Kidney (tissue), 22 donors: ENCODE measurements at places on chromosomes 16 and 17. TPM values are rescaled to one million over a fixed set of nuclear protein-coding genes. Genes with fewer than 3 reads are reported as not detected.

DNA sequence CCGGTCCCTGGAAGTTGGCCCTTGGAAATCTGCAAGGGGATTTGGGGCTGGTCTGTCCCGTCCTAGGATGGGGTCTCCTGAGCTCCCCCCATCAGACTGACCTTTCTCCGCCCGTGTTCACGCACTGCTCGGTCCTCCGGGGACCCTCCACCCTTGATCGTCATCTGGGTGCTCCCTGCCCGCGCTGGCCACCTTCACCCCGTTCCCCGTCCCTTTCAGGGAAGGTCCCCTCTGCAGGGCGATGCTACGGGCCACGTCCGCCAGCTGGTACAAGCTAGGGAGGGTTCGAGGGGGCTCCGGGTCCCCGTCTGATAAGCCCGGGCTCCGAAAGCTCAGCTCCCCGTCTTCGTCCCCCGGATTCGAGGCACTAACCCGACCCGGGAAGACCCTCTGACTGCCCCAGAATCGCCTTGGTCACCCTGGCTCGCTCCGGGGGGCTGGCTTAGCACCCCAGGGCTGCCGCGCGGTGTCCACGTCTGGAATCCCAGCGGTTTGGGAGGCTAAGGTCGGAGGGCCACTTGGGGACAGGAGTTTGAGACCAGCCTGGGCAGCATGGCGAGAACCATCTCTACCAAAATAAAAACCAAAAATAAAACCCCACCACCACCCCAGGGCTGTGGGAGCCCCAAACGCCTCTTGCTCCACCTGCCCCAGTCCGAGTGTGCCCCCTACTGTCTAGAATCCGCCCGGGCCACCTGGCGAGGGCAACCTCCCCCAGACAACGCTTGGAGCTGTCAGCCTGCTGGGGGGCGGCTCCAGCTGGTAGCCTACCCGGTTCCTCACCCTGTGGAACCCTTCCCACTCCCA, 1.1 kb upstream of the SLC43A2 start:
- H3K27me3 ChIP-seq: no peaks in the 10 kb centered on the region
- H3K36me3 ChIP-seq: no peaks in the 10 kb centered on the region
- H3K4me1 ChIP-seq: peaks cover 14% of the 10 kb centered on the region
- peak overlapping the region; percentile 39 for H3K4me3 ChIP-seq
- peak overlapping the region; percentile 93 for H3K27ac ChIP-seq

DNA sequence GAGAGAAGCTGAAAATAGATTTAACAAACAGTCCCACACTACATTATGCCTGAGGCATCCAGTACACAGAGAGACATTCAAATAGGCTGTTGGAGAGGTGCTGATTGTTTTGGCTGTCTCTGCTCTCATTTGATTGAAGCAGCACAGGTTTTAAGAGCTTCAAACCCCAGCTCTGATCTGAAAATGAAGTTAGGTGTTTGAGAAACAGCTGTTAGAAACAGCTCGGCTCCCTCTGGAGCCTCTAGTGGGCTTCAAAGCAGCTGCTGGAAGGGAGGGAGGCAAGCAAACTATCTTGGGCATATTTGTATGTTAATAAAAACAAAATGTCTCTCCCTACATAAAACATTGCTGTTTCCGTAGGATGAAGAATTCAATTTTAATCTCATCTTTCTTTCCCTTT, 607.3 kb upstream of the GOT2 start:
- no peak overlapping the region for H3K4me3 ChIP-seq
- H3K27me3 ChIP-seq: no peaks in the 10 kb centered on the region
- no peak overlapping the region for H3K27ac ChIP-seq
- DNase-seq: no peak

- H3K27ac ChIP-seq: no peak overlapping the region
- no peak for DNase-seq
- no peak overlapping the region for H3K4me3 ChIP-seq
- no peaks in the 10 kb centered on the region for H3K4me1 ChIP-seq
- H3K27me3 ChIP-seq: peaks cover 6% of the 10 kb centered on the region
Measured at GRCh38 chr17:74919440-74920305, 3.4 kb downstream of the USH1G start.

DNA sequence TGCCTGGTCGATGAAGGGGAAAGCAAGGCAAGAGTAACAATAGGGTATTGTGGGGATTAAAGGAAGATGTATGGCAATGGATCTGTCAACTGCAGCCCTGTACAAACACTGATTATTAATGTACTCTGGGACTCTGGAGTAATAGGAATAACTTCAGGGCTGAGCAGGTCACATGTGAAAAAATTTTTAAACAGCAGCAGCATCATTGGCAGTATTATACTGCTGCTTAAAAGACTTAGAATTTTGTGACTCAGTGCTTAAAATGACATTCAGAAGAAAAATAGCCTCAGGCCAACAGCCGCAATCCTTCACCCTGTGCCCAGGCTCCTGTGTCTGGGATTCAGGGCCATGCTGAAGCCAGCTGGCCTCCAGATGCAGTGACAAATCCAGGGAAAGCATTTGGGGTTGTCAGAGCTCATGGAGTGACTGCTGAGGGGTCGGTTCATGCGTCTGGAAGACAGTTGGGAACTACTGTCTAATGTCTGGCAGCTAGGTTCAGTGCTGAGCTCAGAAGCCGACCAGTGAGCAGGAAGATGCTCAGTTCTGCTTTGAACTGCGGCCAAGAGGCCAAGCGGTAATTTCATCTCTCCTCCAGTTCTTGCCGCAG, 22.2 kb downstream of the TEX2 start:
- no peak overlapping the region for H3K4me3 ChIP-seq
- H3K27ac ChIP-seq: peak overlapping the region; percentile 34
- peaks cover 6% of the 10 kb centered on the region for H3K4me1 ChIP-seq
- DNase-seq: peak; percentile 50
- no peaks in the 10 kb centered on the region for H3K27me3 ChIP-seq
- H3K36me3 ChIP-seq: no peaks in the 10 kb centered on the region

DNA sequence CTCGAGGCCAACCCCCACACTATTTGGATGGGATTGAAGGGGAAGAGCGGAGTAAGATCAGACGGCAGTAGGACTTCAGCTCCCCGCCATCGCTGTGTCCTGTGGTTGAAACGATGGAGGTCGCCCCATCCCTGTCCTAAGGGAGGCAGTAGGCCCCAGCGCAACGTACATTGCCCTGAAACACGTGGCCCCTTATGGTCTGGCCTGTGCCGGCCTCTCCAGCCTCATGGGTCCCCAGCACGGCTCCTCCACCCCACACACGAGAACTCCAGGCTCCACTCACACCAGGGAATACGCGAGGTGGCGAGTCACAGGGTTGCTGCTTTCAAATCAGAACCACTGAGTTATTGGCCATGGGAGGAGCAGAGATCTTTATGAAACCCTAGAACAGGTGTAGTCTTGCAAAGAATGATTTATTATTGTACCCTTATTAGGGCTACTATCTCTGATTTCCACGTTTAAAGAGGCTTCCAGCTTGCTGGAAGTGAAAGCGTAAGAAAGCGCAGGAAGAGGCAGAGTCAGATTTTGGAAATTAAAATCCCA, 669 bp upstream of the DCTPP1 start:
- H3K36me3 ChIP-seq: no peaks in the 10 kb centered on the region
- peak overlapping the region; percentile 51 for H3K27ac ChIP-seq
- no peaks in the 10 kb centered on the region for H3K27me3 ChIP-seq
- peaks cover 12% of the 10 kb centered on the region for H3K4me1 ChIP-seq
- peak overlapping the region; percentile 49 for H3K4me3 ChIP-seq

- peak; percentile 70 for DNase-seq
- H3K36me3 ChIP-seq: no peaks in the 10 kb centered on the region
- H3K27ac ChIP-seq: peak overlapping the region; percentile 78
- H3K4me1 ChIP-seq: peaks cover 9% of the 10 kb centered on the region
Measured at GRCh38 chr17:64343833-64344637, 46.6 kb downstream of the PECAM1 start.

DNA sequence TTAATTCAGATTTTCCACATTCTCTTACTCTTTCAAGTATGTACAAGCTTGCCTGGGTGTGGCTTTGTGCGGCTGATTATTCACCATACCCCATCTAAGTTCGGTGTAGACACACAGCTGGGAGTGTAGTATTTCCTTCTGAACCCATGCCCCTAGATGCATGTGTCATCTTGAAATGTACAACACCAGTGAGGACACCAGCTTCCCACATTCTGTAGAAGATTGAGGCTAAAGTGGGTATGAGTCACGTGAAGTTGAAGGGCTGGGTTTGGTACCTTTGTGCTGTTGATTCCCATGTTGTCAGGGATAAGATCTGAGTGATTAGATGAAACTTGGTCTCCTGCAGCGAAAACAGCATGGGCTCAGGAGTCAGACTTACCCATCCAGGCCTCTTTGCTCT, 14.6 kb upstream of the DHX8 start:
- H3K4me1 ChIP-seq: peaks cover 9% of the 10 kb centered on the region
- no peaks in the 10 kb centered on the region for H3K36me3 ChIP-seq
- H3K4me3 ChIP-seq: no peak overlapping the region
- no peak for DNase-seq

DNA sequence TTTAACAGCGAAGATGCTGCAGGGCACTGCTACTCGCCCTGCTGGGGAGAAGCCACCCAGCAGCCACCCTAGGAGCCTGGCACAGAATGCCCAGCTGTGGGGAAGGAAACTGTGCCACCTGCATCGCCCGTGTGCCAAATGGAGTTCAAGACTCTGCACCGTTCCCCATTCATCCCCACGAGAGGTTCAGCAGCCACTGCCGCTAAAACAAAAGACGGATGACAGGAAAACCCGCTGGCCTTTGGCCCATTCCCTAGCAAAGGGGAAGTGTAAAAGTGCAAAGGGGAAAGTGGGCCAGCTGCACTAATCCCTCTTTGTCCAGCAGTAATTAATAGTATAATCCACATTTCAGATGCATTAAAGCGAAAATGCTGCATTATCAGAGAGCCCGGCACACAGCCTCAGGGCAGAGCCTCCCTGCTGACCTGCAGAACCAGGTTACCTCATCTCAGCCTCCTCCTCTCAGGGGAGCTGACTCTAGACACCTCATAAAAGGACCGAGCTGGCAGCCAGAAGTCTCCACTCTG, 37.7 kb downstream of the ZFHX3 start:
- no peaks in the 10 kb centered on the region for H3K27me3 ChIP-seq
- DNase-seq: no peak
- no peaks in the 10 kb centered on the region for H3K4me1 ChIP-seq

GRCh38 chr17:65667656-65668055, 106.2 kb upstream of the AXIN2 start:
- DNase-seq: no peak
- H3K4me1 ChIP-seq: no peaks in the 10 kb centered on the region
- no peaks in the 10 kb centered on the region for H3K36me3 ChIP-seq
- no peaks in the 10 kb centered on the region for H3K27me3 ChIP-seq
- H3K4me3 ChIP-seq: no peak overlapping the region

GRCh38 chr16:54923988-54924387, 6.7 kb upstream of the IRX5 start:
- H3K27me3 ChIP-seq: peaks cover 36% of the 10 kb centered on the region
- DNase-seq: no peak
- no peaks in the 10 kb centered on the region for H3K4me1 ChIP-seq
- no peak overlapping the region for H3K27ac ChIP-seq
- no peak overlapping the region for H3K4me3 ChIP-seq

DNA sequence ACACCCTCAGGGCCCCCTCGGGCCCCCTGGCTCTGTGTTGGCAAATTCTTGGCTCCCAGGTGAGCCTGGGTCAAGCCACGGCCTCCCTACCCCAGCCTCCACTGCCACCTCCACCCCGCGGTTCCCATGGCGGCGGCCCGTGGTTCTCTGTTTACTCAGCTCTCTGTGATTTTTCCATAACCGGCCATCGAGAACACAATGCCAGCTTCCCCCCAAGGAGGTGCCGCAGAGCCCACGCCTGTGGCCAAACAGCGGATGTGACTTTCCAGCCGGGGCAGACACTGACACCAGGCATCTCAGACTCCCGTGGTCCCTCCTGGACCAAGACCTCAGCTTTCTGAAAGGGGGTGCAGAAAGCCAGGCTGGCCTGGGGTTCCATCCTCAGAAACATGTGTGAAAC, 21.6 kb upstream of the ATP2A3 start:
- H3K27ac ChIP-seq: peak overlapping the region; percentile 28
- no peak for DNase-seq
- H3K27me3 ChIP-seq: no peaks in the 10 kb centered on the region
- H3K36me3 ChIP-seq: no peaks in the 10 kb centered on the region

GRCh38 chr16:85564277-85565051, 48.7 kb upstream of the GSE1 start:
- peak overlapping the region; percentile 37 for H3K4me3 ChIP-seq
- peak overlapping the region; percentile 84 for H3K27ac ChIP-seq
- no peak for DNase-seq
- H3K36me3 ChIP-seq: no peaks in the 10 kb centered on the region
- H3K27me3 ChIP-seq: no peaks in the 10 kb centered on the region
- H3K4me1 ChIP-seq: peaks cover 56% of the 10 kb centered on the region

- no peak for DNase-seq
- H3K27ac ChIP-seq: no peak overlapping the region
- no peaks in the 10 kb centered on the region for H3K4me1 ChIP-seq
- no peak overlapping the region for H3K4me3 ChIP-seq
- H3K27me3 ChIP-seq: no peaks in the 10 kb centered on the region
- H3K36me3 ChIP-seq: no peaks in the 10 kb centered on the region
Measured at GRCh38 chr17:72492941-72493340, 372.1 kb downstream of the SOX9 start.

GRCh38 chr17:46121165-46121764, 72.0 kb downstream of the KANSL1 start:
- no peaks in the 10 kb centered on the region for H3K36me3 ChIP-seq
- H3K4me3 ChIP-seq: no peak overlapping the region
- H3K27ac ChIP-seq: no peak overlapping the region

DNA sequence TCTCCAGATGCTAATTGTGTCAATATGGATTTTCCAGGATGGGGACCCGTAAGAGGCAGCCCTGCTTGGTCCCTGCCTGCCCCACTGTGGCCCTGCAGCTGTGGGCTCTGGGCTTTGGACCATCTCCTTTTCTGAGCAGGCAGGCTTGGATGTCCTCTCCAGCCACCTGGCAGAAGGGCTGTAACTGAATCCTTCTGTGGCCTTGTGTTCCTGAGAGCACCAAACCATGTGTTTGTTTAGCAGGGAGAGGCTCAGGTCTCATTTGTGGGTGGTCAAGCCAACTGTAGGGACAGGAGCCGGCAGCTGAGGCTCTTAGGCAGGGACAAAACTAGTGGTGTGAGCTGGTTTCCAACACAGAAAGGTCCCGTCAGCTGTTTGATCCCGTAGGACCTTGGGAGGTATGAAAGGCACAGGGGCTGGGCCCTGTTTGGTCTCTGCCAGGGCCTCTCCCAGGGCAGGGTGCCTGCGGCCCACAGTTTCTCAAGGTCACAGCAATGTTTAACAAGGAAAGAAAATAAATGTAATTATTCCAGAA, 18.5 kb downstream of the SEC14L5 start:
- H3K27ac ChIP-seq: peak overlapping the region; percentile 67
- H3K4me1 ChIP-seq: no peaks in the 10 kb centered on the region
- no peak overlapping the region for H3K4me3 ChIP-seq
- peak; percentile 41 for DNase-seq
- H3K36me3 ChIP-seq: no peaks in the 10 kb centered on the region

MYO15A gene
- 0.80 TPM for polyA plus RNA-seq

CACNA1H gene
- polyA plus RNA-seq: 6.4 TPM

HSPB9 gene
- 0.99 TPM for polyA plus RNA-seq

CCL11 gene
- polyA plus RNA-seq: 1.0 TPM

NPW gene
- not detected for polyA plus RNA-seq

KRT24 gene
- not detected for polyA plus RNA-seq
